GM18507 (cell line): ENCODE measurements at places on chromosomes 12 and 14.

- DNase-seq: no peak
Observed at GRCh38 chr12:54479421-54479820, 6.0 kb upstream of the GTSF1 start.

- no peak for DNase-seq
Observed at GRCh38 chr14:32594766-32595165, 265.7 kb downstream of the AKAP6 start.

GRCh38 chr14:103711516-103712431, 3.5 kb downstream of the XRCC3 start:
- DNase-seq: no peak

- no peak for DNase-seq
Observed at GRCh38 chr14:80381807-80382363, 170.6 kb upstream of the DIO2 start.

DNA sequence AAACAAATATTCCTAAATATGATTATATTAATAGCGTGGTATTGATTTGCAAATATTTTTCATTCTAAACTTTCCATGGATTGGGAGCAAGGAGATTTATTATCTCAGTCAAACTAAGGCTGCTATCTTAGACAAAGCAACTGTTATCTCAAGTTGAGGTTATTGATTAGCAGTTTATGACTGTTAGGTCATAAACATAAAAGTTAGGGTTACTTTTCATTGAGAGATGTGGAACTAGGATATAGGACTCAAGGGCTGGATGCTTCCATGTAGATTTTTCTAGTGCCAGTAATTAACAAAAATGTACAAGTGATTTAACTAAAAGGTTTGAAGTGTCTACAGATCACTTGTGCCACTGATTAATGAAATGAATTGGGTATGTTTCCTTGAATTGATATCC, 19.1 kb downstream of the SCFD1 start:
- no peak for DNase-seq

GRCh38 chr14:91228112-91229004, 16.1 kb downstream of the GPR68 start:
- DNase-seq: no peak

- DNase-seq: no peak
Observed at GRCh38 chr14:21496453-21496852, 14.7 kb downstream of the METTL3 start.

- no peak for DNase-seq
Observed at GRCh38 chr12:91591639-91591987, 409.0 kb upstream of the DCN start.

DNA sequence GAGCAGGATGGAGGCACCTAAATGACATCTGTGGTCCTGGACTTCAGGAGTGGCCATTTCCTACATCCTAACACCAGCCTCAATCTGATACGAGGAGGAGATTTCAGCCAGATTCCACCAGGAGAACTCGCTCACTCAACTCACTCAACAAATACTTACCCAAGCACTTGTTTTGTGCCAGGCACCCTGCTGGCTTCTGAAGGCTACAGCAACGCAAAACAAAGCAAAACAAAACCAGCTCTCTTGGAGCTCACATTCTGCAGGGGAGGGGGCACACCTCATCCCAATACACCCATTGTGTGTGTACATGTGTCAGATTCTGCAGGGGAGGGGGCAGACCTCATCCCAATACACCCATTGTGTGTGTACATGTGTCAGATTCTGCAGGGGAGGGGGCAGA, 144.8 kb downstream of the PIWIL1 start:
- no peak for DNase-seq

GRCh38 chr14:64695071-64695470, 9.2 kb upstream of the PLEKHG3 start:
- DNase-seq: no peak

DNA sequence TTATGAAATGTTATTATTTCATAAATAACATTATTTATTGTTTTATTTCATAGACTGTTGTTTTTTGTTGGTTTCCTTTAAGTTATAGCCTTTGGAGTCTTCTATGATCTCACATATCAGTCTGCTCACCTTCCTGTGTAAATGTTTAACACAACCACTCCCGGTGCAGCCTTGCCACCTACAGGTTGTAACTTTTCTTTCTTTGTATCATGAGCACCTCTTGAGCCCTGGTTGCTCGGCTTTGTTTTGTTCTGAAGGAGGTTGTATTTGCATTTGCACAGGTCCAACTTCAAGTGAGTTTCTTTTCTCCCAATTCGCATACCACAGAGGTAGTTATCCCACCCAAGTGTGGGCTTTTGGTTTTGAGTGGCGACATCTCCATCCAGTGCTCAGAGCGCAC, 121.4 kb downstream of the SLC15A4 start:
- DNase-seq: no peak

GRCh38 chr12:45483571-45483970, 245.9 kb upstream of the ARID2 start:
- no peak for DNase-seq

- DNase-seq: no peak
Observed at GRCh38 chr14:104303705-104304425, 165.5 kb downstream of the KIF26A start.

DNA sequence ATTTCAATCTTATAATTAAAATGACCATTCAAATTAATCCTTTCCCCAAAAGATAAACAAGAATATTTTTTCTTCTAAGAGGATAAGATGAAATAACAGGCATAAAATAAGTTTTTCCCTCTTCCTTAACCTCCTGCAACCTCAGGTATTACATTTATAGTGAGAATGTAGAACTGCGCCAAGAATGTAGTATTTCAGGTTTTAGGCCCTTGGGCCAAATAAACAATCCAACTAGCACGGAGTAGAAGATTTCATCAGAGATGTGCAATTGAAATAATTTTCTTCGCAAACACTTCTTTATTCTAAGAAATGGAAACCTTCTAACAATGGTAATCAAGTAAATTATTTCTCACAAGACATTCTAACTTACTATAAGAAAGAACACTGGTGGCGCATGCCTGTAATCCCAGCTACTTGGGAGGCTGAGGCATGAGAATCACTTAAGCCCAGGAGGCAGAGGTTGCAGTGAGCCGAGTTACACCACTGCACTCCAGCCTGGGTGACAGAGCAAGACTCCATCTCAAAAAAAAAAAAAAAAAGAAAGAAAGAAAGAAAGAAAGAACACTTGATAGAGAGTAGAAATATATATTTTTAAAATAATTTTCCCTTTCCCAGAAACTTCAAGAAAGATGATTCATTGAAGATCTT, 100.8 kb downstream of the TAOK3 start:
- no peak for DNase-seq

- DNase-seq: no peak
Observed at GRCh38 chr14:68688872-68689371, 103.9 kb downstream of the ZFP36L1 start.

DNA sequence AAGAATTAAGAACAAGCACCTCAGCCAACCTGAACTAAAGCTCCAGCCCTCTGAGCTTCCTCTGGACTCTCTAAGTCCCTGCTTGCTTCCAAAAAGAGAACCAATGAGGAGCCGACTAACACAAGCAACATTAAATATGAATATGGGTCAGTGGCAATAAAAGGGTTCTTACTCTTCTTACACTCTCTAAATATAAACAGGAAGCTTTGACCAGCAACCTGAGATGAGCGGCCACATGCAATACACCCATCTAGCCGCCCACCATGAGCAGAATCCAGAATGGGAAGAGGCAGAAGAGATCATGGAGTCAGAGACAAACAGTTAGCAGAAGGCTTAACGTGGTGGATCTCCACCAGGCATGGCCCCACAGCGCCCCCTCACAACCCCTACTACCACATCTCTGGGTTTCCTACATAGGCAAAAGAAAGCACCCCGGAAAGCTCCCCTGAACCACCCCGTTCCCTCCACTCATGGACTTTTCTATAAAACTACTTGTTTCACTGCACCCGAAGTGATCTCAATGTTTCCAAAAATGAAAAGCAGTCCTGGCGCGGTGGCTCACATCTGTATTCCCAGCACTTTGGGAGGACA, 59.4 kb downstream of the TTC7B start:
- DNase-seq: no peak

- DNase-seq: no peak
Observed at GRCh38 chr12:104275689-104276088, 27.9 kb upstream of the EID3 start.

DNA sequence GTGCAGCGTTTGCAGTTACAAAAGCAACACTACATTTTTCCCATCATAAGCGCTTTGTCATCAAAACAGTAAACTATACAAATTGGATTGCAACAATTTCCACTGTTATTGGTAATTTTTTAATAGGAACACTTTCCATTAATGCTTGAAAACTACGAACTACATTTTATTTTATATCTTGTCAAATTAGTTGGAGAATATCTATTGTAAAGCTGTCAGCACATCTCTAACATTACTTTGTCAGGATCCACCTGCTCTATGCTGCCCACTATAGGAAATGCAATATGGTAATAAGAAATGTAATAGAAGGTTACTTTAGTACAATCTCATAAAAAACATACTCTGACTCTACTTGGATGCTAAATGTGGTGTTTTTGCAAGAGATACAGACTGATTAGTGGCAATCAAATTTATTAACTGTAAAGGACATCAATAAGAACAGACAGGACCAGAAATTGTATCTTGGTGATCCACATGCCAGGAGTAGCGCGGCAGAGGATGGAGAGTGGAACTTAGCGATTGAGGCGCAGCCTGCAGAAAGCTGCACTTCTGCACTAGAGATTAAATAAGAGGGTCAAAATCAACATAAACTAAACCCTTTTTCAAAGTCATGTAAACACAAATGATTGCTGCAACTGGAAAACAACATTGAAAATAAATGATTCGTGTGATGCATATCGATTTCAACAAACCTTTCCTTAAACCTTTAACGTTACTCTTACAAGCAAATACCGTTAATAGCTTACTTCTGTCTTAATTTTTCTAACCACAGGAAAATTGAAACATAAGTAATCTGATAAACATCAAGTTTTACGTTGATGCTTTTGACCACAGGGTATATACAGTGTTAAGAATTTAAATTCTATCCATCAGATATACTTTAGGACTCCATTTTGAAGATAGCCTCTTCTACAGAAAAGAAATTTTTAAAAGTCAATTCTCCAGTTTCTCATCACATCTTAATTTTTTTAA, 3.6 kb upstream of the ARID2 start:
- DNase-seq: no peak

DNA sequence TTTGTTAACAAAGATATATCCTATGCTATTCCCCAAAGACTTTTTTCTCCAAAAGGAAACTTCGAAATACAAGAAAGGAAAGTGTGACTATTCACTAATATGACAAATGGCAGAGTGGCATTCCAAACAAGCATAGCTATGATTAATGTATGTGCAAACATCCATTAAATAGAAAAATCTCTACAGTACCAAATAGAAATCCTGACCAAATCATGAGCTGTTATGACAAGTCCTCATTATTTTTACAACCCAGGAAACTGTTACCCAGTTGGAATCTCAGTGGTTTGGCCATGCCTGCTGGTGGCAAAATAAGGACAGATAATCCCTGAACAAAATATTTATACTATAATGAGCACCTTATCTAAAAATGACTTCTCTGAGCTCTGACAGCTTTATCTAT, 202.1 kb downstream of the SEC23A start:
- no peak for DNase-seq
